Cardiac muscle cell (in vitro differentiated cells and primary cell): ENCODE measurements at places on chromosomes 12 and 14.
A peak's percentile ranks its signal among the peaks of the same experiment; 100 is the strongest.

DNA sequence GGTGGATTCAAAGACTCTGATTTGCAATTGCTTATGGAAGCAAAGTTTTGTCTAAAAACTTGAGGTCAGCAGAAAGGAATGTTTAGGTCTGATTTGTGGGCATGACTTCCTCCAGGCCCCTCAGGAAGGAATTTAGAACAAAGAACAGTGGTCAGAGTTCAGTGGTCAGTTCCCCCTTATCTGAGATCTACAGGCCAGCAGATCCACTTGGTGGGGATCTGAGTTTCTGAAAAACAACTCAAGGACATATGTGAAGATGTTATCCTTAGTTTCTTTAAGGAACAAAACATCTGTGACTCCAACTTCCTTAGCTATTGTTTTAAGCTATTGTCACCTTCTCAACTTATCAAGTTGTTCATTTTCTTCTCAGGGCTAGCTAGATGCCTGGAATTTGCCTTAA lies 28.0 kb upstream of the NAA30 start:
- DNase-seq: no peak

- DNase-seq: no peak
Observed at GRCh38 chr14:101826351-101826750, 64.8 kb downstream of the PPP2R5C start.

- no peak for DNase-seq
Observed at GRCh38 chr12:26988703-26989102, 25.5 kb downstream of the TM7SF3 start.

GRCh38 chr12:105740369-105740768 lies 398.4 kb downstream of the NUAK1 start:
- no peak for DNase-seq

DNA sequence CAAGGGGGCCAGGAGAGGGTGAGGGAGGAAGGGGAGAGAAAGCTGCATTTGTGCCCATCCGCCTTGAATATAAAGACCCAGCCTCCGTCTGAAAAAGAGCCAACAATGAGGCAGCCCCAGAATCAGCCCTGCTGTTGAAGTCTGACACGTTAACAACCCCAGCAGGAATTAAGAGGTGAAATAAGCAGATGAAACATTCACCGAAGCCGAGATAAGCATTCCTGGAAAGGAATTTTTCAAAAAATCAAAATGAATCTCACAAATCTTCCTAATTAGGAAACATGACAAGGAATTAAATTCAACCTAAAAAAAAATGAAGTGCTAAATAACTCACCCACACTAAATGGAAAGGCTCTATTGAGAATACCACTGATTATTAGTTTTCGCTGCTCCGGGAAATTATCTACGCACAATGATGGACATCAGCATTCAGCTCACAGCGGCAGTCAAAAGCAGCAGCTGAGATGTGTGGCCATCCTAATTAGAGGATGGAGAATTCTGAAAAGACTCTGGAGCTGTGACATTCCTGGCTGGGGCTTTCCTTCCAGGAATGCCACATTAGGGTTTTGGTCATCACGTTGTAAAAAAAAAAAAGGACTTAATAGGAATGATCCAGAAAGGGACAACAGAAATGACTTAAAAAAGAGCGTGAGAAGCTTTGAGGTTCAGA lies 8.2 kb upstream of the PARP11 start:
- DNase-seq: no peak

GRCh38 chr14:101961011-101961721 lies 3.2 kb upstream of the DYNC1H1 start:
- peak; percentile 82 for DNase-seq

DNA sequence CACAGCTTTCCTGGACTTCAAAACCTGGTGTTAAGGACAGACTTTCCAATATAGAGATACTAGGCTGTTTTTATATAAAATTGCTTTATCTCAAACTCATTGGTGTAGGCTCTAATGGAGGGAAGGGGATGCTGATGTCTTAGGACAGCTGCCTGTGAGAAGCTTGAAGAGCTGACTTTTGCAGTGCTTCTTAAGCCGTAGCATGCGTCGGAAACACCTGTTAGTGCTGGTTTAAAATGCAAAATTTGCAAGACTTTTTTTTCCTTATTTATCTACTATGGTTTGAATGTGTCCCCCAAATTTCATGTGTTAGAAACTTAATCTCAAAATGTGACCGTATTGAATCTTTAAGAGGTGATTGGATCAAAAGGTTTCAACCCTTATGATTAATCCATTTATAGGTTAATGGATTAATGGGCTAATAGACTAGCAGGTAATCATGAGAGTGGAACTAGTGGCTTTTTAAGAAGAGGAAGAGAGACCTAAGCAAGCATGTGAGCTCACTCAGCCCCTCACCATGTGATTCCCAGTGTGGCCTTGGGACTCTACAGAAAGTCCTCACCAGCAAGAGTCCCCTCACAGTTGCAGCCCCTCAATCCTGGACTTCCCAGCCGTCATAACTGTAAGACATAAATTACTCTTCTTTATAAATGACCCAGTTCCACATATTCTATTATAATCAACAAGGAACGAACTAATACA lies 60.9 kb upstream of the FUT8 start:
- DNase-seq: no peak

DNA sequence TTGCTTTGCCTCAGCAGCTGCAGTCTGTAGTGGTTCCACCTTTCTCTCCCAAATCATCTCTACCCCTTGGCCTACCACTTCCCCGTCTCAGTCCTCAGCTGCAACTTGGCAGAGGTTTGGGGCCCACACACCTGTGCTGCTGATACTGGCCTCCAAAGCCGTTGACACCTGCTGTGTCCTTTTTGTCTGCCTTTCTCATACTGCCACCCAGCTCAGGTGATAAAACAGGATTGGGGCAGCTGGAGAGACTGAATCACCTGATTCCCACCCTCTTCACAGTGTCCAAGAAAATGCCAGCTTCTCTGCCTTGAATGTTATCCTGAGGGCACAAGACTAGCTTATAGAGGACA lies 103.7 kb downstream of the ETV6 start:
- DNase-seq: no peak

- DNase-seq: peak; percentile 76
Observed at GRCh38 chr14:64510825-64511671, 6.5 kb downstream of the ZBTB1 start.

DNA sequence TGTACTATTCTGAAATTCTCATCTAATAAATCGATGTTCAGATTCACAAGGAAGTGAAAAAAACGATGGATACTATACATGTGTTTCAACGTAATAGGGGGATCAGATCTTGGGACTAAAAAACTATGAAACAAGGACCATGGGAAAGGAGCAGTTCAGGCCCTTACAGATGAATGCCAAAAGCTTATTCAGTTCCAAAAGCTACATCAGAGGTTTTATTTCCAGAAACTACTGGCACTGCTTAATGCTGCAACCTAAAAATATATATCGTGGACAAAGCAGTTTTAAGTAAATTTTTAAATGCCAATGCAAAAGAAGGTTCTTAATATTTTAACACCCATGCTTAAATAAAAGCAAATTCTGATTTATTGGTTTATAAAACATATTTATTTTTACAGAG lies 38.5 kb downstream of the LRIG3 start:
- DNase-seq: no peak

DNA sequence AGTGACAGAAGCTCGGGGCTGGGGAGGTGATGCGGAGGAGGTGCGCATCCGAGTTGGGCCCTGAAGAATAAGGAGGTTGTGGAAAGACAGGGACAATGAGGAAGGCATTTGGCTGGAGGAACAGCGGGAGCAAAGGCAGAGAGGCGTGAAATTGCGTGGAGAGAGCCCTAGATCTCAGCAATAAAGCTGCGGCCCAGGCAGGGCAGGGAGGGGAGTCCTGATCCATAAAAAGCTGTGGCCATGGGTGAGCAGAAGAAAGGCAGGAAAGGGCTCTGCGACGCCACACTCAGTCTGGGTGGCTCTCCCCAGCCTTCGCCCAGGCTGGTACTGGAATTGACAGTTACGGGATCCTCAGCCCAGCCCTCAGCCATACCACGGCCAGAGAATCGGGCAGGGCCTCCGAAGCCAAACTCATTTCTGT lies 2.2 kb downstream of the FIGNL2 start:
- no peak for DNase-seq

GRCh38 chr12:75685617-75686225 lies 174.3 kb upstream of the KRR1 start:
- no peak for DNase-seq

GRCh38 chr12:121033625-121034349 lies 5.3 kb downstream of the OASL start:
- DNase-seq: peak; percentile 42

GRCh38 chr14:64844969-64845536 lies 34.7 kb downstream of the SPTB start:
- DNase-seq: no peak
